ENCODE measurements at places on chromosomes 1 and 21. TPM values are rescaled to one million over a fixed set of nuclear protein-coding genes. Genes with fewer than 3 reads are reported as not detected.

CCDC27 gene
- total RNA-seq = not detected

ZFYVE9 gene
- total RNA-seq = 44.6 TPM

CFAP126 gene
- not detected for total RNA-seq

BATF3 gene
- total RNA-seq = 3.3 TPM

LYPLAL1 gene
- total RNA-seq = 51.5 TPM

NID1 gene
- total RNA-seq = 29.3 TPM

B3GALT2 gene
- 1.3 TPM for total RNA-seq

LGR6 gene
- not detected for total RNA-seq

PIGP gene
- 3.3 TPM for total RNA-seq

PLCH2 gene
- 0.17 TPM for total RNA-seq

CLIC6 gene
- total RNA-seq = 1.8 TPM

TAL1 gene
- under 0.01 TPM for total RNA-seq

CFAP410 gene
- total RNA-seq = 7.1 TPM

FCGR3B gene
- total RNA-seq = not detected

FOXD3 gene
- total RNA-seq = not detected

AKNAD1 gene
- 0.17 TPM for total RNA-seq

PERM1 gene
- not detected for total RNA-seq

VANGL2 gene
- not detected for total RNA-seq

USP24 gene
- 63.9 TPM for total RNA-seq

Data from fibroblast of lung (primary cell).